NCI-H2171 treated with DMSO at 0.1 percent for 48 hours (cell line): ENCODE measurements at places on chromosomes 5 and 9.

DNA sequence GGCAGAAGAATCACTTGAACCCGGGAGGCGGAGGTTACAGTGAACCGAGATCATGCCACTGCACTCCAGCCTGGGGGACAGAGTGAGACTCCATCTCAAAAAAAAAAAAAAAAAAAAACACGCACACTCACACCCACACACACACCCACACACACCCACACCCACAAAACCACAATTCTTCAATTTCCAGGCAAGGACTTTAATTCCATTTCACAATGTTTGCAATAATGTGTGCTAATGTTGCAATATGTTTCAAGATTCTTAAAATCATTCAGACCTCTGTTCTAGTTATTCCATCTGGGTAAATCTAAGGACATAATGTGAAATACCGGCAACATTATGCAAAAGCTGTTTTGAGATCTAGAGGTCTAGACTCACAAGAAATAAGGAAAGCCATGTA is 28.3 kb downstream of the CCDC69 start:
- DNase-seq = no peak

DNA sequence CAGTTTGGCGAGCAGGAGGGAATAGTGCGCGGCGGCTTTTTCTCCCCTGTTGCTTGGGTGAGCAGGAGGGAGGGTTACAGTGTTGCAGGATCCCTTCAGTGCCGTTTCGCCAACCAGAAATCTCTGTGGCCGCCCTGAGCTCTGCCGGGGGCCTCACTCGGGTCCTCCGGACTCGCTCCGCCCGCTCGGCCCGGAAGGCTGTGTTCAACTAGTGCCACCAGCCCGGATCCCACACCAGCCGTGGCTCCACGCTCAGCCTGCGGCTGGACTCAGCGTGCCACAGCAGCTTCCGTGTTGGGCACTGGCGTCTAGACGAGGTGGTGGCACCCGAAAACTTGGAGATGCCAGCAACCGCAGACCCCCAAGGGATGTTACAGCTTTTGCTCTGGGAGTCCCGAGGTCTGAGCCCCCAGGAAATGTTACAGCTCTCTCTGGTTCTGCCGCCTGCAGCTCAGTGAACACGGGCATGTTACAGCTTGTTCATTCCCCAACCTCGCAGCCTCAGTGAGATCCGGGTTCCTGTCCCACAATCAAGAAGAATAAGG is 16.0 kb upstream of the OR13C9 start:
- DNase-seq = no peak

- no peak for DNase-seq
Observed at GRCh38 chr9:115099901-115100300, 18.1 kb downstream of the TNC start.

- DNase-seq = peak; percentile 3
Observed at GRCh38 chr5:147417135-147417813, 92.6 kb downstream of the DPYSL3 start.

DNA sequence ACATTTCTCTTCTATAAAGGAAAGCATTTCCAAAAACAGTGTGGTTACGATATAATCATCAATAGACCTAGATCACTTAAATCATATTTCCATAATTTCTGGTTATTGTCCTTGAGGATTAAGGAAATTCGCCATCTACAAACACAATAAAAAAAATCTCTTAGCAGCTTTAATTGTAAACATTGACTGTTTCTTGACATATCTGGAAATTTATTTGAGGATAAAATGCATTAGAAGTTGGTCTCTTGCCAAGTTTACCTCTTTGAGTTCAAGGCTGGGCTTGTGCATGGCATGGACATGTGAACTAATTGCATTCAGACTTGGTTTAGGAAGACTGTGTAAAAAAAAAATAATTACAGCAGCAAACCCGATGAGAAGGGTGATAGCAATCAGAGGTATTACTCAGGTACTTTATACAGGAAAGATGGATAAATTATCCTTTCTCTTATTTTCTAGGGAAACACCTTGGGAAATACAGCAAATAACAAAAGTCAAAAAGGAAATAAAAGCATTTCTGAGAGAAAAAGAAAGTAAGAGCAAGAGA is 237.9 kb downstream of the SLF1 start:
- peak; percentile 8 for DNase-seq

- DNase-seq = peak; percentile 38
Observed at GRCh38 chr5:65721050-65721719, 724 bp downstream of the SGTB start.

DNA sequence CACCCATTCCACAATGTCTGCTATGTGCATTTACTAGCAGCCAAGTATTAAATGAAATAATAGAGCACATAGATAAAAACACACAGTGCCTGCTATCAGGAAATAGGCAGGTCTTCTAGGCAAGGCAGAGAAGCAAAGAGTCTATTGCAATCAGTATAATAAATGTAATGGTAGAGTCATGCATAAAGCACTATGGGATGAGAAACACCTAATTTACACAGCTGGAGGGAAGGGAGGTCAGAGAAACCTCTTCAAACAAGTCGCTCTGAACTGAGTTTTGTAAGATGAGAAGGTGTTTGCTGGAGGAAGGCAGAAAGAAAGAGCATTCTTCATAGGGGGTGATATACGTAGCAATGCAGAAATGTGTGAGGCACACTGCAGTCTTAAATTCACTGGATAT is 341.0 kb upstream of the DMAC1 start:
- no peak for DNase-seq

GRCh38 chr9:87324613-87325194 is 173.0 kb upstream of the DAPK1 start:
- peak; percentile 55 for DNase-seq

GRCh38 chr9:116585896-116586295 is 101.2 kb upstream of the TRIM32 start:
- no peak for DNase-seq

- DNase-seq = no peak
Observed at GRCh38 chr9:69768716-69769115, 8.9 kb upstream of the PTAR1 start.

DNA sequence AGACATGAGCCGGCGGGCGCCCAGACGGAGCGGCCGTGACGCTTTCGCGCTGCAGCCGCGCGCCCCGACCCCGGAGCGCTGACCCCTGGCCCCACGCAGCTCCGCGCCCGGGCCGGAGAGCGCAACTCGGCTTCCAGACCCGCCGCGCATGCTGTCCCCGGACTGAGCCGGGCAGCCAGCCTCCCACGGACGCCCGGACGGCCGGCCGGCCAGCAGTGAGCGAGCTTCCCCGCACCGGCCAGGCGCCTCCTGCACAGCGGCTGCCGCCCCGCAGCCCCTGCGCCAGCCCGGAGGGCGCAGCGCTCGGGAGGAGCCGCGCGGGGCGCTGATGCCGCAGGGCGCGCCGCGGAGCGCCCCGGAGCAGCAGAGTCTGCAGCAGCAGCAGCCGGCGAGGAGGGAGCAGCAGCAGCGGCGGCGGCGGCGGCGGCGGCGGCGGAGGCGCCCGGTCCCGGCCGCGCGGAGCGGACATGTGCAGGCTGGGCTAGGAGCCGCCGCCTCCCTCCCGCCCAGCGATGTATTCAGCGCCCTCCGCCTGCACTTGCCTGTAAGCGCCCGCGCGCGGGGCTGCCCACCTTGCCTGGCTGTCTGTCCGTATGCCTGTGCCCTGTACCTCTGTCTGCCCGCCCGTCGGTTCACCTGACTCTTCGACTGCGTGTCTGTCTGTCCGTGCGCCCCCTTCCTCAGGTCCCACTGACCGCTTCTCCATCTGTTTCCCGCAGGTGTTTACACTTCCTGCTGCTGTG is 412 bp downstream of the FGF18 start:
- DNase-seq = peak; percentile 7
